ENCODE measurements at places on chromosomes 1 and 21.

GRCh38 chr1:8359617-8360481 lies 41.9 kb downstream of the SLC45A1 start:
- DNase-seq, result no peak

- no peak for DNase-seq
These were observed 91.1 kb downstream of the DDX20 start for GRCh38 chr1:111846842-111847241.

GRCh38 chr1:158115126-158115525 lies 65.6 kb upstream of the CD1D start:
- DNase-seq, result no peak

DNA sequence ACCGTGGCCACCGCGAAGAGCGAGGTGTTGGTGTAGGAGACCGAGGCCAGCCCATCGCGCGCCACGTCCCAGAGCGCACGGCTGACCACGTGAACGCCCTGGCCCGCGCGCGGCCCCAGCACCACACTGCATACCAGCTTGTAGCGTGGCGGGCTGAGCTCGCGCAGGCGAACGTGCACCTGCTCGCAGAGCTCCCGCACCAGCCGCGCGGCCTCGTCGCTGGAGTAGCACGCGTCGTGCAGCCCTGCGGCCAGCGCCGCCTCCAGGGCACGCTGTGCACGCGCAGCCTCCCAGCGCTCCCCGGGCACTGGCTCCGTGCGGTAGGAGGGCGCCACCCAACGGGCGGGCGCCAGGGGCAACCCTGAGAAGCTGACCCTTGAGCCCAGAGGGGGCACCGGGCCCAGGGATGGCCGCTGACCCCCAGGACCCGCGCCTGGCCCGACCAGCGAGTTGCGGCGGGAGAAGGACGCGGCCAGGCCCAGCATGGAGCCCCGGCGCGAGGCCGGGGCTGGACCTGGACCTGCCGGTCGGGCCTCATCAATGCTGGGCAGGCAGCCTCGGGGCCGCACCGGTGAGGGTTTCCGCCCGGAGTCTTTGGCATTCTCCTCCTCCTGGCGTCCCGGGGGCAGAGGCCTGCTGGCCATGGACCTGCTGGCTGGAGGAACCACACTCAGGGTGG lies 987 bp downstream of the DYNLT4 start:
- DNase-seq, result no peak

DNA sequence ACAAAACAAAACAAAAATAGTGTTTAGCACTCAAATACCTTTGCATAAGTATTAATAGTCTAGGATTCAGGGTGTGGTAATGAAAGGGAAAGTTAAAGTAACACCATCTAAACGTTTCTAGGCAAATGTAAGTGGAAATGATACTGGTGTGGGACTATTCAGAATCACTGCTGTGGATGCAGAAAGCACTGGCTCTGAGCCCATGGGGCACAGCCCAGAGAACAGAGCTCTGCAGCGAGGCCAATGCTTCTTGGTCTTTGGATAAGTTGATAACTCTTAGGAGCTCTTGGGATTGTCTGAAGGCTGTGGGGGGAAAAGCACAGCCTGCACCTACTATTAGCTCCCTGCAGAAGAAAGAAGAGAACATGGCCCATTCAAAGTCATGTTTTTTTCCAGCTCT lies 21.4 kb upstream of the DNM3 start:
- DNase-seq, result no peak

GRCh38 chr1:174988539-174988938 lies 11.2 kb upstream of the CACYBP start:
- DNase-seq, result no peak

All from activated CD4-positive, CD25-positive, alpha-beta regulatory T cell (primary cell).